ENCODE measurements at places on chromosomes 3 and 15.

DNA sequence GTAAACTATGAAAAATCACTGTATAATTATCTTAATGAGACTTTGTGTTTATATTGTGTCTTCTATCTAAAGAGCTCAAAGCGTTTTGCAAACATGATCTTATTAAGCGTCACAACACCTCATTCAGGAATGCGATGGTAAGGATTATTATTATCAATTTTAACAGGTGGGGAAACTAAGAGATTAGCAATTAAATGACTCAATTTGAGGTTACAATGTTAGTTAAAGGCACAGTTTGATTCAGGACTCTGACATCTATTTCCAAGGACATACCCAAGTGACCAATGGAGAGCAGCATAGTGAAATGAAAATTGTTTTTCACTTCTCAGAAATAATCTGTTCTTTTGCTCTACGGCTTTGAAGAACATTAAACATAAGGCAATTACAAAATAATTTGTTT is 74.6 kb downstream of the FMN1 start:
- no peak for DNase-seq

GRCh38 chr3:186107215-186108105 is 1.4 kb downstream of the ETV5 start:
- peak; percentile 42 for DNase-seq

- no peak for DNase-seq
Observed at GRCh38 chr3:114879059-114880031, 267.7 kb downstream of the ZBTB20 start.

DNA sequence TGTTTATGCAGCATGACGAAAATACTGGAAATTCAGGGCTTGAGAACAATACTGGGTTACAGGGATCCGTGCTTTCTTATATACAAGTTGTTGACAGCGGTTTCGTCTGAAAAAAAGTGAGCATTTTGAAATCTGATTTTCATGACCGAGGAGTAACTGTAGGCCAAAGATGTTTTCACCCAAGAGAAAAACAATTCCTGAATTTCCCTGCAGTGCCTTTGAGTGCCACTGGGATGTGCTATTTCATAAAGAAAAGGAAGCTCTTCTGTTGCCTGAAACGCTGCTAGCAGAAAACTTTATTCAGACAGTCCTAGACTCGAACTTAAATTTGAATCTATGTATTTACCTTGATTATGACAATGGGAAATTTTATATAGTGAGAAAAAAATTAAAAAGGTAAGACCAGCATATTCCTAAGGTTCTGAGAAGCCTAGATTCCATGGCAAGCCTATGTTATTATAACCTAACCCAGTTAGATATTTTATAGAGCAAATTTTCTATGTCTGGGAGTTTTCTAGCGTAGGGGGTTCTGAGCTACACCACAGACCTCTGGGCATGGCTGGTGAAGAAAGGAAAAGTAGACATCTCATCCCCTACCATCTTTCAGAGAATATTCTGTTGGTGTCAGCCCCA is 30.2 kb downstream of the KCNAB1 start:
- no peak for DNase-seq

GRCh38 chr15:73328981-73329380 is 39.8 kb downstream of the HCN4 start:
- no peak for DNase-seq

- no peak for DNase-seq
Observed at GRCh38 chr3:31873254-31873820, 107.7 kb downstream of the OSBPL10 start.

DNA sequence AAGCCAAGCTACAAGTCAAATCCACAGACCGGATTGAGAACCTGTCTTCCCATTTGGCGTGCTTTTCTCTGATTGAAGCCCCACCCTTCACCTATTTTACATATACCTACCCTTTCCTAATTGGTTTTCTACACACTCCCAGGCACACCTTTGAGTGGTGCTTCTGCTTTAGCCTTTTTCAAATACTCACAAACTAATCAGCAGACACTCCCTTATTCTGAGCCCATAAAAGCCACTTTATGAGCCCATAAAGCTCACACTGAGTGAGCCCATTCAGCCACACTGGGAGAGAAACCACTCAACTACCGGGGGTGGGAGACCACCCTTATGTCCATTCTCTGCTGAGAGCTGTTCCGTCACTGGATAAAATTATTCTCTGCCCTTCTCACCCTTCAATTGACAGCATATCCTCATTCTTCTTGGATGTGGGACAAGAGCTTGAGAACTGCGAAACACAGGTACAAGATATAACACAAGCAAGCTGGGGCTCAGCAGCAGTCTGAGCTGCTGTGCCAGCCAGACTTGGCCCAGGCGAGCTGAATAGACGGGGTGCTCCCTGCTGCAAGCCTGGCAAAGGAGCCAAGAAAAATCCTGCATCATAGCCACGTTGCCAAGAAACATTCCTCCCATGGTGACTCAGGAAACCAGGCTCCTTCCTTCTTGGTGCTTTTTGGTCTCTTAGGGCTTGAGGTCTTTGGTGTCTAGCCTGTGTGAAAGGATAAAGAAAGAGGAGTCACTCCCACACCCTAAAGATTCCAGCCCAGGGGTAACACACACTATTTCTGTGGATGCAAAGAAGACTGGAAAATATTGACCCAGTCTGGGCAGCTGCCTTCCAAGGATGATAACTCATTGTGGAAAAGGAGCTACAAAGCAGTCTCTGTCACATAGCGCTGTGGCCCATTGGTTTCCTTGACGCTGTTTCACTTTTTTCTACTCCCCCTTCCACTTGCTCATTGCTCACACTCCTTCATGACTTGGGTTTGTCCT is 609.7 kb downstream of the MCTP2 start:
- no peak for DNase-seq

DNA sequence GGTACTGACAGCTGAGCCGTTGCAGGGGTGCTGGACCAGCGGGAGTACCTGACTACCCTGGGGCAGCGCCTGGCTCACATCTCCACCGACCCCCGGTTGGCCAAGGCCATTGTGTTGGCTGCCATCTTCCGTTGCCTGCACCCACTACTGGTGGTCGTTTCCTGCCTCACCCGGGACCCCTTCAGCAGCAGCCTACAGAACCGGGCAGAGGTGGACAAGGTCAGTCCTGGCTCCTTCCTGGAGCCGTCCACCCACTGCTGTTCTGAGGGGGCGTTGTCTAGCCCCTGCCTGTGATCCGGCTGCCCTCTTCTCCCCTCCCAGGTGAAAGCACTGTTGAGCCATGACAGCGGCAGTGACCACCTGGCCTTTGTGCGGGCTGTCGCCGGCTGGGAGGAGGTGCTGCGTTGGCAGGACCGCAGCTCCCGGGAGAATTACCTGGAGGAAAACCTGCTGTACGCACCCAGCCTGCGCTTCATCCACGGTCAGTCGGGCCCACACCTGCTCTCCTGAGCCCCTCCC is 45.7 kb downstream of the DHX30 start:
- DNase-seq = no peak

DNA sequence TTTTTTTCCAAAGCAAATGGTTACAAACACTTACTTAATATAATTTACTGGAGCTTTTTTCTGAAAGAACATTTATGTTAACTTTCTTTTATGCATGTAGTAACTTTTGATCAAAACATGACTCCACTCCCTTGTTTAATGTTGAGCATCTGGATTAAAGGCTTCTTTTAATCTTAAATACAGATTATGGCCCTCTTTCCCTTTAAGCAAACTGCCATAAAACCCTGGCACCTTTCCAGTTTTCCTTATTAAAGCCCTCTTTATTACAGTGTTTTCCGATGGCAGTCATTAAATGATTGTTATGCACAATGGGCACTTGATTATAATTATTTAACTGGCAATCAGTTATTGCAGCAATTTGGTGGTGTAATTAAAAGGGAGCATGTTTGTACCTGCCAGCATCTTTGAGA is 167.0 kb downstream of the VGLL4 start:
- DNase-seq = no peak

DNA sequence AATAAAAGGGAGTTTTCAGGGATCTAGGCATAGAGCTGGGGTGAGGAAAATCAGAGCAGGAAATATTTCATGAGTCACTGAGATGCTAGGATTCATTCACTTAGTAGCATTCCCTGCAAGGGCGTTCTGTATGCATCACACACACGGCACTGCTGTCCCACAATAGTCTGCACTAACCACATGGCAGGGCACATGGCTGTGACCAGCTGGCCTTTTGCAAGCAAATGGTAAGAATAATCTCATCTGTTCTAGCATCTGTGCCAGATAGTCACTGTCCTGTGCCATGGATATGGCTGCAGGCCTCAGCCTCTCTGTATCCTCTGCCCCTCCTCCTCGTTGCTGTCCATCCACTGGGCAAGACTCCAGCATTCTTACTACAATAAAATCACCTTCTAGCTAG is 37.8 kb downstream of the BOC start:
- DNase-seq = peak; percentile 34

- DNase-seq = no peak
Observed at GRCh38 chr15:88730751-88731150, 72.5 kb upstream of the ACAN start.

DNA sequence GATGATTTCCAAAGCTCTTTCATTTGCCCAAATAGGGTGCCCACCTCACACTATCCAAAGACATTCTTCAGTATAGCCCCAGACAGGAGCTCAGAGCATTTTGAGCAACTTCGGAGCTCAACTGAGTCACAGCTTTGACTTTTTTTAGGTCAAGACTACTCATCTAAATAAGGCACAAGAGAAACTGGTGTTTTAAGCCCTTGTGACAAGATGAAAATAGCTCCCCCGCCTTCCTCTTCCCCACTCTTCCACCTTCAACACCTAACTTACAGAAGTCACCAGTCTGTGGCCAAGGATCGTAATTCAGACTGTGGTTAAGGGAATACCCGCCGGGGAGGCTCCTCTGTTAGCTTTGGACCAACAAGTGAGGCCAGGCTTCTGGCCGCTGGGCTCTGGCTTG is 60.4 kb upstream of the CA12 start:
- DNase-seq = no peak

- no peak for DNase-seq
Observed at GRCh38 chr3:76615719-76616118, 424.2 kb upstream of the ROBO2 start.

GRCh38 chr3:112789787-112790186 is 56.9 kb downstream of the CD200R1L start:
- DNase-seq = no peak

DNA sequence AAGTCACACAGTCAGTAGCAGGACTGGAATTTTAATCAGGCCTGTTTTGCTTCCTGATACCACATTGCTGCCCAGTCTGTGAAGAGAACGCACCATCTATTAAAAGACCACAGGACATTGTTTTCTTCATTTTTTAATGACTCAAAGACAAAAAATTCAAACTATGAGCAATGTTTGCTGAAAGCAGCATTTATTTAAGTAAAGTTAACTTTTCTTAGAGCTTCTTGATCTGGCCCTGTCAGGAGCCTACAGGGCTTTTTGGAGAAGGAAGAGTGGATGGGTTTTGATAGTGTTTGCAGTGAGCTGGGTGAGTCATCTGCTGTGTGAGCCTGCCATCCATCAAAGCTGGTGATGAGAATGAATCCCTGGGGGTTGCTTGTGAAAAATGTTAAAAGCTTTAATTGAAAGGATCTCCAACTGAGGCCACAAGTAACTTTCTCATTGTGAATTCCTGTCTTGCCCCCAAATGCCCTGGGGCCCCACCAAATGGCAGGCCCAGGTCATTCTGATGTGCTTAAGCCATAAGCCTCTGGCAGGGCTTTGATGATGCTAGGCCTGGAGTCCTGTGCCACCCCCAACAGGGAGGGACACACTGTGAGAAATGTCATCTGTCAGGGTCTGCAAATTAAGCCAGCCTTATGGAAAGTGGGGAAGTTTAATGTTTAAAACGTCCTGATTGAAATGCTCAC is 136.2 kb upstream of the PFN2 start:
- no peak for DNase-seq

DNA sequence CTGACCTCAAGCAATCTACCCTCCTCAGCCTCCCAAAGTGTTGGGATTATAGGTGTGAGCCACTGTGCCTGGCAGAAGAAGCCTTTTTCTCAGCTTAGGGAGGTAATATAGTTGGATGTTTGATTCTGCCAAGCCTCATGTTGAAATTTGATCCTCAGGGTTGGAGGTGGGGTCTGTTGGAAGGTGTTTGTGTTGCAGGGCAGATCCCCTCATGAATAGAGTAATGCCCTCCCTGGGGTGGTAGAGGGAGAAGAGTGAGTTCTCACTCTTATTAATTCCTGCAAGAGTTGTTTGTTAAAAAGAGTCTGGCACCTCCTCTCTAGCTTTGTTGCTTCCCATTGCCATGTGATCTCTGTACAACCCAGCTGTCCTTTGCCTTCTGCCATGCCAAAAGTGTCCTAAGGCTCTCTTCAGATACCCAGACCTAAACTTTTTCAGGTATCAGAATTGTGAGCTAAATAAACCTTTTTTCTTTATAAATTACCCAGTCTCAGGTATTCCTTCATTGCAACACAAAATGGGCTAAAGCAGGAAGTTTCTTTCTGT is 16.4 kb downstream of the NECTIN3 start:
- DNase-seq = no peak

DNA sequence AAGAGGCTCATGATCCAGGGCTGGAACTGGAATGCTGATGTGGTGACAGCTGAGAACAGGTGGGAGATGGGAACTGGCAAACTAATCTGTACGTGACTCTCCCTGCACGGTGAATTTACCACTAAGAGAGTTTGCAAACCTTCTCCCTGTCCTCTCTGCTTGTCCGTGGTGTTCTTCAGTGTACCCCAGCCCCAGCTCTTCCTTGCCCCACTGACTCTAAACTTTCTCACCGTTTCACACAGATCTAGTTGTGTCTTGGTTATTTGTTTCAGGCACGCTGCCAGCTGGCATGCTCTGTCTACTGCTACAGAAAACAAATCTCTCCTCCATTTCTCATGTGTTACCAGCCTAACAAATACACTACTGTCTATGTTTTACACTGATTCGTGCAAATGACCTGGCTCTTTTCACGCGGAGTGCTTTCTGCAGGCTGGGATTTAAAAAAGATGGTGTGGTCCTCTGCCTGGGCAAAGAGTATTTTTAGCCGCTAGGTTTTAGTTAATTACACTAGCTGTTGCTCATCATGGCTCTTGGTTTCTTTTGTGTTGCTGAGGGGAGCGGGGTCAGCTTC is 192.7 kb upstream of the LRIG1 start:
- no peak for DNase-seq

- no peak for DNase-seq
Observed at GRCh38 chr3:186105543-186105942, 3.3 kb downstream of the ETV5 start.

DNA sequence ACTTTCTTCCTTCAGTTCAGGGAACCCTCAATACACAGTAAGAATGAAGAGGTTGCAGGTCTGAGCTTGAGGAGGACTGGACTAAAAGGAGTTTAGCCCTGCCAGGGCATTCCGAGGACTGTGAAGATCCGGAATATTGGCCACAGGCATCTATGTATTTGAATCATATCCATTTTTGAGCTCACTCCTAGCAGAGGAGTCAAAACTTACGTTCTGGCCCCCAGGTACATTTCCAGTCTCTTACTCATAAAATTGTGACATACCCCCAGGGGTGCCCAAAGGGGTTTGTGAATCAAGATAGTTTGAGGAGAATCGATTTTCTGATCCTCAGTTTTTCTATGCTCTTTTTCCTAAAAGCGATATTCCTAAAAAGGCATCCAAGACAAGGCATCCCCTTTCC is 27.6 kb upstream of the SRP14 start:
- DNase-seq = no peak

GRCh38 chr15:81161851-81162250 is 27.8 kb downstream of the CFAP161 start:
- DNase-seq = no peak

All from occipital lobe (tissue), 3 donors.